ENCODE measurements at places on chromosomes 16 and 17.
A peak's percentile ranks its signal among the peaks of the same experiment; 100 is the strongest.

DNA sequence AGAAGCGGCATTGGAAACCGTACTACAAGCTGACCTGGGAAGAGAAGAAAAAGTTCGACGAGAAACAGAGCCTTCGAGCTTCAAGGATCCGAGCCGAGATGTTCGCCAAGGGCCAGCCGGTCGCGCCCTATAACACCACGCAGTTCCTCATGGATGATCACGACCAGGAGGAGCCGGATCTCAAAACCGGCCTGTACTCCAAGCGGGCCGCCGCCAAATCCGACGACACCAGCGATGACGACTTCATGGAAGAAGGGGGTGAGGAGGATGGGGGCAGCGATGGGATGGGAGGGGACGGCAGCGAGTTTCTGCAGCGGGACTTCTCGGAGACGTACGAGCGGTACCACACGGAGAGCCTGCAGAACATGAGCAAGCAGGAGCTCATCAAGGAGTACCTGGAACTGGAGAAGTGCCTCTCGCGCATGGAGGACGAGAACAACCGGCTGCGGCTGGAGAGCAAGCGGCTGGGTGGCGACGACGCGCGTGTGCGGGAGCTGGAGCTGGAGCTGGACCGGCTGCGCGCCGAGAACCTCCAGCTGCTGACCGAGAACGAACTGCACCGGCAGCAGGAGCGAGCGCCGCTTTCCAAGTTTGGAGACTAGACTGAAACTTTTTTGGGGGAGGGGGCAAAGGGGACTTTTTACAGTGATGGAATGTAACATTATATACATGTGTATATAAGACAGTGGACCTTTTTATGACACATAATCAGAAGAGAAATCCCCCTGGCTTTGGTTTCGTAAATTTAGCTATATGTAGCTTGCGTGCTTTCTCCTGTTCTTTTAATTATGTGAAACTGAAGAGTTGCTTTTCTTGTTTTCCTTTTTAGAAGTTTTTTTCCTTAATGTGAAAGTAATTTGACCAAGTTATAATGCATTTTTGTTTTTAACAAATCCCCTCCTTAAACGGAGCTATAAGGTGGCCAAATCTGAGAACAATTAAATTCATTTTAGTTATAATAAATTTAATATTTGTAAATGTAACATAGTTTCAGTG is 1.7 kb downstream of the HEXIM1 start:
- DNase-seq: peak; percentile 71

- no peak for DNase-seq
Observed at GRCh38 chr16:4800290-4801041, 2.0 kb downstream of the ROGDI start.

GRCh38 chr17:27153005-27153404 is 140.9 kb upstream of the WSB1 start:
- DNase-seq: no peak

DNA sequence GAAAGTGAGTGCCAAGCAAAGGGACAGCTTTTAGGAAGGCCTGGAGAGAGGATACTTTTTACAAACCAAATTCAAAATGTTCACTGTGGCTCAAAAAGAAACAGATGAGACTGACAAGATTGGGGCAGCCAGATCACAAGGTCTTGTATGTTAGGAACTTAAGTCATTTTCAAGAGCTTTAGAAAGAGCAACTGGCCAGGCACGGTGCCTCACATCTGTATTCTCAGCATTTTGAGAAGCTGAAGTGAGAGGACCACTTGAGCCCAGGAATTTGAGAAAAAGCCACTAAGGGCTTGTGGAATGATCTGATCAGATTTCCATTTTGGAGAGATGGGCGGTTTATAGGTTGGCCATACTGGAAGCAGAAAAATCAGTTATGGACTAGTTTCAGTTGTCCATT is 17.2 kb downstream of the SPAG9 start:
- peak; percentile 9 for DNase-seq

GRCh38 chr17:59756236-59756818 is 48.9 kb downstream of the VMP1 start:
- peak; percentile 88 for DNase-seq

- no peak for DNase-seq
Observed at GRCh38 chr16:3770530-3770929, 53.2 kb upstream of the TRAP1 start.

GRCh38 chr16:1474082-1474795 is 589 bp downstream of the CLCN7 start:
- DNase-seq: no peak

GRCh38 chr16:57372372-57373116 is at the start of gene CX3CL1:
Gene CX3CL1, plus strand, starts transcription at chr16:57372490. Its CDS starts 79 bp downstream, at chr16:57372569.
- DNase-seq: peak; percentile 78

Measured in ACHN (cell line).